ENCODE measurements at places on chromosomes 5 and 9.

DNA sequence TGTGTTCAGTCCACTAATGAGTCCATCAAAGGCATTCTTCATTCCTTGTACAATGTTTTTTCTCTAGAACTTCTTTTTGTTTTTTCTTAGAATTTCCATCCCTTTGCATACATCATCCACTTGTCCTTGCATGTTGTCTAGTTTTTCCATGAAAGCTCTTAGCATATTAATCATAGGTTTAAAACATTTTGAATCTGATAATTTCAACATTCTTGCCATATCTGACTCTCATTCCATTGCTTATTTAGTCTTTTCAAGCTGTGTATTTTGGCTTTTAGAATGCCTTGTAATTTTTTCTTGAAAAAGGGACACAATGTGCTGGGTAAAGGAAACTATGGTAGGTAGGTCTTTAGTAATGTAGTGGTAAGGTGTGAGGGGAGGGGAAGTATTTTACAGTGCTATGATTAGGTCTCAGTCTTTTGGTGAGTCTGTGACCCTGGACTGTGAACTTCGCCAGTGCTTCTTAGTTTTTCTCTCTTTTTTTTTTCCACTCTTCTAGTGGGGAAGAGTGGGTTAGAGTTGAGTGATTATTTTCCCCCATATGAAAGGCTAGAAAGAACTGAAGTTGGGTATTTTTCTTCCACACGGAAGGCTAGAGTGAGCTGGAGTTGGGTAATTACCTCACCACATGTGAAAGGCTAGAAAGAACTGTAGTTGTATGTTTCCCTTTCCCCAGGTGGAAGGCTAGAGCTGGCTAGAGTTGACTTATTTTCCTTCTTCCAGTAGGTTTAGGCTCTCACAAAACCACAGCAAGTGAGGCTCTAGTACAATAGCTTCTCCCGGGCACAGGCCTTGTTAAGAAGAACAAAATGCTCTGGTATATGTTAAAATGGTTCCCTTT is 172.1 kb downstream of the SNX18 start:
- DNase-seq, result no peak

- DNase-seq, result no peak
Observed at GRCh38 chr5:86979811-86980411, 287.8 kb upstream of the RASA1 start.

GRCh38 chr5:141928051-141928450 is 4.4 kb downstream of the DELE1 start:
- DNase-seq, result no peak

GRCh38 chr9:136832581-136832980 is 9.7 kb upstream of the AJM1 start:
- peak; percentile 8 for DNase-seq

GRCh38 chr9:16367605-16368231 is 502.8 kb downstream of the BNC2 start:
- DNase-seq, result no peak

GRCh38 chr9:105515811-105516413 is 42.0 kb upstream of the FKTN start:
- no peak for DNase-seq

DNA sequence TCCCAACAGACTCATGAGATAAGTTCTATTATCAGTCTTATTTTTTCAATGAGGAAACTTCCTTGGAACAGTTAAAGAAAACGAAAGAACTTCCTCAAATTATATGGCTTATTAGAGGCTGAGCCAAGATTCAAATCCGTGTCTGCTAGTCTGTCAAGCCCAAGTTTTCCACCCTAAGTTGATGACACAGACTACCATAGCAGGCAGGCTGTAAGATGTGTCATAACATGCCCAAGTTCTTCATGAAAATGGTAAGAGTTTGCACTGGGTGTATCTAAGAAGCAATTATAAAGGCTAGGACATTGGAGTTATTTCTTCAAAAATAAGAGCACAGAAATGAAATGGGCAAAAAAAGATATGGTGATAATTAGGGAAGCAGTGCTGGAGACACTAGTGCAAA is 634.5 kb downstream of the BRINP1 start:
- DNase-seq, result no peak

DNA sequence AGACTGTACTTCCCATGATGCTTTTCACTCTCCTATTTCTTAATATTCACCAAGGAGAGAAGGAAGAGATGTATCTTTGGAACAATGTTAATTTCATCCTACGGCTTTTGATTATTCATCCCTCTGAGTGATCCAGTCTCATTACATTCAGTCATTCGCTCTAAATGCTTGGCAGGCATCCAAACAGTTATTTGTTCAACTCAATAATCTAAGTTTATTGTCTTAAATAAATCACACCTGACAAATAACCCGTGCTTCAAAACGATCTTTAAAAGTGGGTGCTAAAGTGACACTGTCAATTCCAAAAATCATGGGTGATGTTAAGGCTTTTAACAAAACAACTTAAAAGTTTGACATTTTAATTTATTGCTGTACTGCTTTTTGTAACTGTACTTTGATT is 233.1 kb downstream of the RASEF start:
- DNase-seq, result no peak

- DNase-seq, result no peak
Observed at GRCh38 chr9:23663946-23664345, 162.1 kb downstream of the ELAVL2 start.

DNA sequence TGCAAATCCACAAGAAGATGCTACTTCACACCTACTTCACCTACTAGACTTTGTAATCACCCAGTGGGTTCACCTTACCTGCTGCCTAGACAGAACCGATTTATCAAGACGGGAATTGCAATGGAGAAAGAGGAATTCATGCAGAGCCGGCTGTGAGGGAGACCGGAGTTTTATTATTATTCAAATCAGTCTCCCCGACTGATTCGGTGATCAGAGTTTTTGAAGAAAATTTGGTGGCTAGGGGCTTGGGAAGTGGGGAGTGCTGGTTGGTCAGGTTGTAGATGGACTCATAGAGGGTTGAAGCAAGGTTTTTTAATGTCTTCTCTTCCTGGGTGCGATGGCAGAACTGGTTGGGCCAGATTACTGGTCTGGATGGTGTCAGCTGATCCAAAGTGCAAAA is 23.4 kb downstream of the SFXN1 start:
- no peak for DNase-seq

- DNase-seq, result no peak
Observed at GRCh38 chr5:169702693-169703481, 65.8 kb downstream of the DOCK2 start.

DNA sequence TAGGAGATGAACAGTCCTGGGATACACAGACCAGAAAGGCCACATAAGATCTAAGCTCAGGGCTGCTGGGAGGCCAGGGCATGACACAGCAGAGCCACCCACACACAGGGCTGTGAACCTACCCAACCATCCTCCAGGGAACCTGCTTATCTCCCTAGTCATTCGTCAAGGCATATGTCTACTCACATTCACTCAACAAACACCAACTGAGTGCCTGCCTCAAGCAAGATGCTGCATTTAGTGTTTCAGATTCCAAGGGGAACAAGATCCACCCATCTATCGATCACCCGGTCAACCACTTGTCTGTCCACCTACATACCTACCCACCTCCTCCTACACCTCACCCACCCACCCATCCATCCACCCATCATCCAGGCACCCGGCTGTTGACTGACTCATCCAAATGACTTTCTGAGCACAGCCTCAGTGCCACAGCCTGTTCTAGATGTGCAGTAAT is 1.9 kb downstream of the DPM2 start:
- DNase-seq, result no peak

DNA sequence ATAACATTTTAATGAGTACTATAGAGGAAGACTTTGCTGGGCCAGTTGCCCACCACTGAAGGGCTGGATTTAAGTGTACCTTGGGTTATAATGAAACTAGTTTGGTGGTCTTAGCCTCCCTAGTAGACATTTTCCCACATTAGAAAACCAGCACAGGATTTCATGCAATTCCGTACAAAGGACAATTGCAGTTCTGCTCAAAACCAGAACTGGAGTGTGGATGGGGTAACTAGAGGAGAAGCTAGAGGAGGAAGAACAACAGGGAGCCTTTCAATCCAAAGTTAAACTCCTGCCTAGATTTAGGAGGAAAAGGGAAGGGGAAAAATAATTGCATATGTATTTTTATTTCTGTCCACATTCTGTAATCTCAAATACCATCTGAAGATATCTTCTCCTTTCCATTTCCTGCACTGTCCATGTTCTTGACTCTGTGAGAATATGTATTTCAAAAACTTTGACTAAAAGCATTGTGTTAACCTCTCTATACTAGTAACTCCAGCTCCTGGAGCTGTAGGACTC is 97.5 kb upstream of the SSBP2 start:
- no peak for DNase-seq

DNA sequence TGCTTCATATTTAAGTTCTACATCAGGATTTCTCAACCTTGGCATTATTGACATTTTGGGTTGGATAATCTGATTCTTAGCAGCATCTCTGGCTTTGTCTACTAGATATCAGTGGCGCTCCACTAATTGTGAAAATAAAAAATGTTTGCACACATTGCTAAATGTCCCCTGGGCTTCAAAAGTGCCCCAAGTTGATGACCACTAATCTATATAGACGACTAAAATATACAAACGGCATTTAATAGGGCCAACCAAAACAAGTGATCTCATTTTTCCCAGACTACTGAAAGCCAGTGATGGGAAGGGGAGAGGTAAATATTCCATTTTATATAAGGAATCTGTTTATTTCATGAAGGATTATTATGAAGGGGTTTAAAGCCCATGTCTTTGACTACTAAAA is 118.6 kb downstream of the HOMER1 start:
- DNase-seq, result no peak

- DNase-seq, result no peak
Observed at GRCh38 chr9:6896562-6896961, 138.8 kb downstream of the KDM4C start.

DNA sequence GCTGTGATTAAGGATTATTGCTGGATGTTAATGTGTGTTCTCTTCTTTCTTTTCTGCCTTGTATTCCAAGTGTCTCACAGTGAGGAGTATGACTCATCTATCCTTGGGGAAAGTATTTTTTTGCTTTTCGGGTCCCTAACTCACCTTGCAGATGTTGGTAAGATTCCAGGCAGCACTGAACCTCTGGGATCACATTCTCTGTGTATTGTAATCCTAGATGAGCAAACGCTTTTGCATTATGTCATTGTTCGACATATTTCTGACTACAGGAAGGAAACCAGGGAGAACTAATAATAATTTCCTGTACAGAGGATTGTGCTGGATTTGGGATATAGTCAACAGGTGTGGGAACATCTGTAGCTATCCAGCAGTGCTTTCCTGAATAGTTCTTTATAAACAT is 246.1 kb upstream of the TUT7 start:
- no peak for DNase-seq

GRCh38 chr5:4130819-4131218 is 535.2 kb downstream of the IRX1 start:
- DNase-seq, result no peak
